Activated CD8-positive, alpha-beta T cell treated with anti-CD3 and anti-CD28 coated beads, Interleukin-2, amount 10 ng/mL, durations not matched to agents 7 days and 5 days (primary cell): ENCODE measurements at places on chromosomes 4 and X. TPM values are rescaled to one million over a fixed set of nuclear protein-coding genes. Genes with fewer than 3 reads are reported as not detected.

TXK gene
- total RNA-seq, result 63.6 TPM

ANXA10 gene
- total RNA-seq, result not detected

HTR2C gene
- not detected for total RNA-seq

RTL5 gene
- 0.08 TPM for total RNA-seq

LRPAP1 gene
- total RNA-seq, result 66.4 TPM

RAB40A gene
- total RNA-seq, result not detected

TLR2 gene
- 1.4 TPM for total RNA-seq

TEX11 gene
- not detected for total RNA-seq
